ENCODE measurements at places on chromosomes 5 and 9.
A peak's percentile ranks its signal among the peaks of the same experiment; 100 is the strongest.

DNA sequence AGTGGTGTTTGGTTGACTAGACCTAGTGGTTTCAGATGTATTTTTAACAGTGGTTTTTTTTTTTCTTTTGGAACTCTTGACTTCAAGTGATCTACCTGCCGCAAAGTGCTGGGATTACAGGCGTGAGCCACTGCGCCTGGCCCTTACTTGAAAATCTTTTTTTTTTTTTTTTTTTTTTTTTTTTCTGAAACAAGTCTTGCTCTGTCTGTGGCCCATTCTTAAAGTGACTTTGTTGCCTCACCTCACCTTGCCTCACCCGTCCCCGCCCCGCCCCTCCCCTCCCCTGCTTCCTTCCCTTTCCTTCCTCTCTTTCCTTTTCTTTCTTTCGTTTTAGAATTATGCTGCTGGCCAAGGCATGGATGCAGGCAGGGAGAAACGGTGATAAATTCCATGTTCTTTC, 26.0 kb downstream of the GPBP1 start:
- no peak for DNase-seq

DNA sequence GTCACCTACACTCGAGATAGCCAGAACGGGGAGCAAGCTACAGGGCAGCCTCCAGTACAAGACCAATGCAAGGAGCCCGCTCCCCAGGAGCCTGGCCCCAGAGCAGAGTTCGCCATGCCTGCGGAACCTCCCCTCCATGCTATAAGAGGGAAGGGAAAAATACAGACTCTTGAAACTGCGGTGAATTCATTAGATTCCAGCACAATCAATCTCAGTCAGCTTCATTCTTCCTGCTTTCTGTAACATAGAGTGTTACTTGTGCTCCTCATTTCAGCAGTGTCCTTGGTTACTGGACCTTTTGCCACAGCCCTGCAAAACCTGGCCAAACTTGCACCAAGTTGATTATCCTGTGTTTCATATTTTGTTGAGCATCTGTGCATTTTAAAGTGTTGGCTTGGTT, 22.2 kb upstream of the CREBRF start:
- DNase-seq = no peak

DNA sequence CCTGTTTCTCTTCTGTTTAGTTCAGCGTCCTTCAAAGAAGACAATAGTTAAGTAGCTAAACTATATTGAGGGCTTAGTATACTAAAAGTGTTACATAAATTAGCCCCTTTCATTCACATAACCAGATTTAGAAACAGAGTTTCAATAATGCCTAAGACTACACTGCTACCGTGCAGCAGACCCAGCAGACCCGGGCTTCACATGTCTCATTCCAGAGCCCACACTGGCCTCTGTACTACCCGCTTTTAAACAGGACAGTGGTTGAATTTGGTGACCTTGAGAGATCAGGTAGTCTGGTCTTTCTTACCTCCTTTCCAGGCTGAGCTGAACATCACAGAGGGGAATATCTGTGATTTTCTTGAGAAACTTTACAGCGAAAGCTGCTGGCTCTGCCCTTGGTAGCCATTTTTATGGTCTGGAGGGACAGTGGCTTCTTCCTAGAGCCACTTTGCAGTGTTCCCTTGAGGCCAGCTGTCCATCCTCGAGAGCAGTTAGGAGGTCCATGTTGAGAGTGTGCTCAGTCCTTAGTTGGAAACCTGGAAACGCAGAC, 56.5 kb downstream of the SLC22A5 start:
- DNase-seq = no peak

DNA sequence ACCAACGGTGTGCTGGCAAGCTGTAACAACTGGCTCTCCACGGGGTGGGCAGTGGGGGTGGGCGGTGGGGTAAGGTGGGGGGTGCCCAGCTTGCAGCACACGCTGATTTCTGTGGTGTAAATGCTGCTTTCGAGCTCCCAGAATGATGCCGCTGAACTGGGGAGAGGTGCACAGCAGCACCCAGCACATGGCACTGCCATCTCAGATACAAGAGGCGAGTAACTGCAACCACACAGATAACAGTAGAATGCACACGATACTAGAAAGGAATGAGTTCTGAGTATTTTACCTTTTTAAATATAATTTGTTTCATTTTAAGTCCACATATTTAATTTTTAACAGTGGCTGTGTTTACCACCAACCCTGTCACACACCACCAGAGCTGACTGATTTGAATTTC, 87.9 kb downstream of the SEMA4D start:
- DNase-seq = no peak

DNA sequence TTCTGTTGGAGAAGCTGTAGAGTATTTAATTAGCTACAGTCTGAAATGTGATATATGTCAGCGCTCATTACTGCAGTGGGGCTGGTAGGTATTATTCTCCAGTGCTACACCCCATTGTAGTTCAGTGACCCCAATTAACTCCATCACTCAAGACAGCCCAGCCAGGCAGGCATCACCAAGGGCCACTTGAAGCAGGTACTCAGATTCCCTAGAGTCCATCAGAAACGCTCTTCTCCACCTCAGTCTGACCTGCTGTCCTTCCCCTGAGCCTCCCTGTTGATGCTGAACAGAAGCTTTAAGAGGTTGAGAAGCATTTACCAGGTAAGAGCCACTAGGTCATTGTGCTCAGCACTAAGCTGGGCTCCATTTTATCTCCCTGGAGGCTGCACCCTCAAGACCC, 71.8 kb downstream of the GALNT10 start:
- DNase-seq = peak; percentile 30

GRCh38 chr5:156912869-156913268, 50.2 kb downstream of the TIMD4 start:
- no peak for DNase-seq

DNA sequence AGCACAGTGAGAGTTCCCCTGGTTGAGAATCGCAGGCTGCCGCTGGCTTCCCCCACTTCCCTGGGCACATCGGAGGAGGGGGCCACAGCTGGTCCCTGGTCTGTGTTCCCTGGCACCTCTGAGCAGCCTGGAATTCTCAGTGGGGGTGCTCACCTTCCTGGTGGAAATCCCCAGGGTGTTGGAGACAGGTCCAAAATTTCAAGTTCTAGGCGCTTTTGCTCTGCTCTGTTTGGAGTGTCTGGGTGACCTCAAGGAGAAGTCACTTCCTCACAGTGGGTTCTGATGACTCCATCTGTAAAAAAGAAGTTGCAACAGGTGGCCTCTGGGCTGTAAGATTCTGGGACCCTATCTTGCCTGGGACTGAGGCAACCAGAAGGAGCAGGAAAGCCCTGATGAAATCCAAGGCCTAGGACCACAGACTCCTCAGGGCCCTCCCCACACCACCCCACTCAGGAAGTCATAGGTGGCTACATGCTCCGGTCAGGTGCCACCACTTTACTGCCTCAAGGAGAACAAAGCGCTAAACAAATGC, at the start of gene TRAF1:
Gene TRAF1, minus strand, starts transcription at position 400 of the 532 bp plus-strand sequence. CDS start 721 bp downstream, outside the sequence.
- no peak for DNase-seq

GRCh38 chr5:73564675-73565074, 764 bp downstream of the ANKRA2 start:
- DNase-seq = peak; percentile 2

DNA sequence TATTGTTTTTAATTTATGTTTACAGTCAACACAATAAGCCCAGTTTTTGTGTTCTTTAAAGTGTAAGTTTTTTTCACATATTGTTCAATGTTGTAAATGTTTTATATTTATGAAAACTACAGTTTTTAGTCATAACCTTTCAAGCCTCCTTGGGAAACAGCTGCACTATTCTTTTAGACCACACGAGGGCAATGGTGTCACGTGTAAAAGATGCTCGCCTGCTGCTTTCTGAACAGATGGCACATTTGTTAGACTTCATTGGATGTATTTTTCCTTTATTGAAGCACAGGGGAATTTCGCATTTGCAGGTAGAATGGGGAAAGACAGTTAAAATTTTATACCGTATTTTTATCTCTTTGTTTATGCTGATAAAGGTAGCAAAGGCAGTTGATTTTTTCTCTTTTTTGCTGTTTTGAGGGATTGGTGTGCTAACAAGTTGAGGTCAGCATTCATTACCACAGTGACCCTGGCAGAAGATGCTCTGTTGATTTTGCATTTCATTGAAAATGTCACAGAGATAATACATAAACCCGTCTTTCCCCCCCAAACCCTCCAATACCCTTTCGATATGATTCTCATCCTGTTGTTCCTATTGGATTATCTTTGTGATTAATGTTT, 59.0 kb downstream of the MAT2B start:
- peak; percentile 67 for DNase-seq

DNA sequence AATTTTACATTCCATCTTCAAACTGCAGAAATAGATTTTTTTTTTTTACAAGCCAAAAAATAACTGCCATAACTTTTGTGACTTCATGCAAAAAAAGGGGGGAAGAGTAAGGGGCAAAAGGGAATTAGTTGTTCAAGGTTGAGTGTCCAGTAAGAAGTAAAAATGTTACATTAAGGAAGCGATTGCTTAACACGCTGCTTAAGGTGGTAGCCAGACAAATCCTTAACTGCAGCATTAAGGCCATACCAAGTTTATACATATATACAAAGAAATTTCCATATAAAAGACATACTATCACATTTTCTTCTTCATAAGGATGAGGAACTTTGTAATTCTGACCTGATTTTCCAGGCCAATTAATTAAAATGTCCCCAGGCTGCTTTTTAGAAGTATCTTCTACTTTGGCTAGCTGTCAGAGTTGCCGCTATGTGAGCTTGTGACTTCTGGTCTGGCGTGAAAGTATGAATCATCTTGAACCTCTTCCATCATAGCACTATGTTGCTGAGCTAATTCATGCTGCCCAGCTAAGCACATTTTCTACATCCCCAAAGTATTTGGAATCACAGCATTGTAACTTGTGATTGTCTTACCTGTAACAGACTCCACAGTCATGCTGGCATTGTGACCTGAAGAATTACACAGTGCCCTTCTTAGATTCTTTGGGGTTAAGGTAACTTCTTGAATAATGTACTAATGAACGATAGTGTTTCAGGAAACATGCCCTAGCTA, 40.0 kb downstream of the G3BP1 start:
- DNase-seq = no peak
